Breast epithelium (tissue), 4 donors: ENCODE measurements at places on chromosomes 5 and 9. TPM values are rescaled to one million over a fixed set of nuclear protein-coding genes. Genes with fewer than 3 reads are reported as not detected.

The PCDHA1 gene
- total RNA-seq = not detected

The UGT3A1 gene
- total RNA-seq = not detected

DNA sequence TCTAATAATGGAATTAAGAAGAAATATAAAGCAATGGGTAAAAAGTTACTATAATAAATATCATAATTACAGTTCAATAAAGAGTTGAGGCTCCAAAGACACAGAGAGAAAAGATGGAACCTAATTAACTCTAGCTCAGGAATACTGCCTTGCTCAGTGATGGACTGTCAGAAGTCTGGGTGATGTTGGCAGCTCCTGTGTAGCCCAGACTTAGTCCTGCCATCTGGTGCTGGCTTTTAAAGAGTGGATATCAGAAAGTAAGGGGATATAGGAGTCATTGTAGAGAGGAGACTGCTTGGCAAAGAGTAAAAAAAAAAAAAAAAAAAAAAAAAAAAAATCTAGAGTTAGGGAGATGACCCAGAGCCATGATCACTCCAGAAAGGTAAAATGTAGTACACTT, 551.9 kb upstream of the DMAC1 start:
- DNase-seq = no peak
- no peaks in the 10 kb centered on the region for H3K27me3 ChIP-seq
- H3K36me3 ChIP-seq = no peaks in the 10 kb centered on the region
- no peaks in the 10 kb centered on the region for H3K4me1 ChIP-seq

GRCh38 chr5:103569313-103570060, 6.9 kb upstream of the NUDT12 start:
- no peaks in the 10 kb centered on the region for H3K36me3 ChIP-seq
- no peaks in the 10 kb centered on the region for H3K4me1 ChIP-seq
- no peak overlapping the region for H3K4me3 ChIP-seq
- no peak for DNase-seq
- no peaks in the 10 kb centered on the region for H3K27me3 ChIP-seq
- H3K27ac ChIP-seq = no peak overlapping the region

GRCh38 chr9:124764774-124765438, 6.2 kb downstream of the NR6A1 start:
- no peak for DNase-seq
- H3K4me1 ChIP-seq = no peaks in the 10 kb centered on the region
- H3K27ac ChIP-seq = no peak overlapping the region
- no peaks in the 10 kb centered on the region for H3K36me3 ChIP-seq

DNA sequence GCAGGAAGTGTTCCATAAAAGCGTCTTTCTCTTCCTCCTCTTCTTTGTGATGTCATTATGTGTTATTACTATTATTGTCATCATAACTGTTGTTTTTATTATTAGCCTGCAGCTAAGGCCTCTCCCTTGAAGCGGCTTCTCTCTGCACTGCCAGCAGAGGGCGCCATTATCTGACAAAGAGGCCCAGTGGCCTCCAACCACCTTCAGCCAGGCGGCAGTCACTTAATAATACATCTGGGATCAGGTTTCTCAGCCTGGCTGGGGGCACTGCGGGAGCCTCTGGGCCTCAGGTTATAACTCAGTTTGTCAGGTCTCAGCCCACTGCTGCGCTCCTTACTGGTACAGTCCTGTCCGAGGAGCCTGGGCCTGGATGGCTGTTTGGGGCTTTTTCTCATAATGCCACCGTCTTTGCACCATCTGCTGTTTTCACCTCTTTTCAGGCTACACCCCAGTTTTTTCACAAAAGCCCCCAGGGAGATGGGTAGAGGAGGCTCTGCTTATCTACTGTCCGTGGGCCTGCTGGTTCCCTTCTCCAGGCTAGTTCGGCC, 281.9 kb downstream of the NSG2 start:
- no peak overlapping the region for H3K4me3 ChIP-seq
- no peaks in the 10 kb centered on the region for H3K4me1 ChIP-seq
- no peaks in the 10 kb centered on the region for H3K36me3 ChIP-seq
- no peak overlapping the region for H3K27ac ChIP-seq
- DNase-seq = no peak

DNA sequence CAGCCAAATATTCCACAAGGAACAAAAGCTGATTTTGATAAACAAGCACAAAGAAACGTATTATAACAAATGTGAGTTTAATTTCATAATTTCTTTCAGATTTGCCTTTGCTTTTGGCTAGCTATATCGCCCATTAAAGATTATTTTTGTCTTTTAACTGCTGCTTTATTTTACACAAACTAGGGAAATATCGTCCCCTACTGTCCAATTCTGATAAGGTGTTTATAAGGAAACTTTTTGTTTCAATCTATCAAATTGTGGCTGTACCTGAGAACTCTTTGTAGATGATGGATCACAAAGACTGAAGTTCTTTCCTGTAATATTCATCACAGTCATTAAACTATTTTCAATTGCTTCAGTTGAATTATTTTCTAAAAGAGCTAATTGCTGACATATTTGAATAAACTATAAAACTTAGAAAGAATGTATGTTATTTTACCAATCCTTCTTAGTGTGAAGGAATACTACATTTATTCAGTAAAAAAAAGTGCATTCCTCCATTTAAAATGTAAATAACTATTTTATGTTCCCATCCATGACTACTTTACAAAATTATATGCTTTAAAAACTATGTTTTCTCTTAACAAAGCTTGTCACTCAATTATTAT, 431.3 kb upstream of the ITGA1 start:
- no peak overlapping the region for H3K27ac ChIP-seq
- no peaks in the 10 kb centered on the region for H3K36me3 ChIP-seq
- no peak overlapping the region for H3K4me3 ChIP-seq
- no peaks in the 10 kb centered on the region for H3K4me1 ChIP-seq
